ENCODE measurements at places on chromosomes 2 and 18.
A peak's percentile ranks its signal among the peaks of the same experiment; 100 is the strongest.

- DNase-seq = no peak
Observed at GRCh38 chr2:66497431-66498288, 62.7 kb downstream of the MEIS1 start.

- no peak for DNase-seq
Observed at GRCh38 chr2:4357121-4357520, 653.7 kb downstream of the DCDC2C start.

- DNase-seq = no peak
Observed at GRCh38 chr2:46497766-46498165, 18.4 kb downstream of the TMEM247 start.

GRCh38 chr2:55934337-55934736 is 10.8 kb upstream of the EFEMP1 start:
- no peak for DNase-seq

DNA sequence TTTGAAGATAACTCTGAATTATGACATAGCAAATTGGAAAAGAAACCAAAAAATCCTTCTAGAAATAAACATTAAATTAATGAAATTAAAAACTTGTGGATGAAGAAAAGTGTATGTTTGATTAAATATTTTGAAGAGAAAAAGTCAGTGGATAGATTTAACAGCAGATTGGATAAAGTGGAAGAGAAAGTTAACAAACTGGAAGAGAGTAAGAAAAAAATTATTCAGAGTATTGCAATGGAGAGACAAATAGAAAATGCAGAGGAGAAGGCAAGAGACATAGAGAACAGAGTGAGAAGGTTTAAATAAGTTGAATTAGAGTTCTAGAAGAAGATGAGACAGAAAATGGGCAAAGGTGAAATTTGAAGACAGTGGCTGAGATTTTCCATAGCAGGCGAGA is 162.8 kb downstream of the DIS3L2 start:
- no peak for DNase-seq

DNA sequence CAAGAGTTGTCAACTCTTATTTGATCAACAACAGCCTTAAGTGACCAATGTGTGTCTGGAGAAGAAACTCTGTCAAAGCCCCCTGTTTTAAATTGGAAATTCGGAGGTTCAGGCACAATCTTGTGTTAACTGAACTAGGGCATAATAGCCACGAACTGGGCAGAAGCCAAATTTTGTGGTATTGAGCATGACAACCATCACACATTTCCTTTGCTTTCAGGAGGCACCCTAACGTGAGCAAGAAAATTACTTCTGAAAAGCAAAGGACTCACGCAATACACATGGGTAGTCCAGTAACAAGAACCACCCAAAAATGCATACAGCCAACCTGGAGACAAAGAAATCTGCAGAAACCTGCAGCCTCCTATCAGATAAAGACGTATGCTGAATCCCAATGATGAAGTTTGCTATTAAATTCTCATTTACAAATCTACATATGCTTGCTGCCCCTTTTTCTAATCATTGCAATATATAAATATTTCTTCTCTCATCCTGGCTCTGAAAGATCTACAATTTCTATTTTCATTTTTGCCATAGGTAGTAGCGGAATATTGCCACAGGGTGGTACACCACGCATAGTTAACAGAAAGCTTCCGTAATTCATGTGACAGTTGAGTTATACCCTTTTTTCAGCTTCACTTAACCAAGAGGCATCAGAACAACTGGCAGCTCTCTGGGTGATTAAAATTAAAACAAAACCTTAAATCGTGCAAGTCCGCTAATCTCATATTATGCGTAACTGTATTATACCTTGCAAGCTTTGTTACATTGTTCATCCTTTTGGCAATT is 495.8 kb downstream of the NRXN1 start:
- peak; percentile 28 for DNase-seq

GRCh38 chr2:142175813-142176338 is 45.1 kb upstream of the LRP1B start:
- DNase-seq = no peak

DNA sequence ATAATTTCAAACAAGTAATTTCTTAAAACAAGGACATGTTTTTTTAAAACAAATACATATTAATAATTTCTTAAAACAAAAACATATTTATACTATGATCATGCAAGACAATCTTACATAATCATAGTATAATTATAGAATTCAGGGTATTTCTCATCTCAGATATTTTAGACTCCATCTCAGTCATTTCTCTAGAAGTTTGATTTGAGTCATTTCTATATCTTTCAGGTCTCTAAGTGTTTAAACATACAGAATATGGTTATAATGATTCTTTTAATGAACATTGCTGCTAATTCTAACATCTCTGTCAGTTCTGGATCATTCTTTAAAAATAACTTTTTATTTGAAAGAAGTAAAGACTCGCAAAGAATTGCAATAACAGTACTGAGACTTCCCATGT is 154.2 kb upstream of the KYNU start:
- no peak for DNase-seq

DNA sequence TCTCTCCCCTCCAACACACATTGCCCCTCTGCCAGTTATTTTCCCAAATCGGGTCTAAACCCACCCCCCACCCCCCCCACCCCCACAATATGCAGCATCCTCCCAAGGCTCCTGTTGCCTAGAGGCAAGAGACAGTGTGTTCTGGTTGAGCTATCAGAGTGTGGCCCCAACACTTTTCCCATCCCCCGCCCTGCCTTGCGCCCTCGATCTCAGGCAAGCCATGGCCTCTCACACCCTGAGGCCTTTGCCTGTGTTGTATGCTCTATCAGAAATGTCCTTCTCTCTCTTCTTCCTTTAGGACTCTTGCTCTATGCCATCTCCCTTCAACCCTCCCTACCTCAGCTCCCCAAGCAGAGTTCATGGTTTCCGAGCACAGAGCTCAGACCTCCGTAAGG is 9.5 kb upstream of the GRHL1 start:
- DNase-seq = no peak

DNA sequence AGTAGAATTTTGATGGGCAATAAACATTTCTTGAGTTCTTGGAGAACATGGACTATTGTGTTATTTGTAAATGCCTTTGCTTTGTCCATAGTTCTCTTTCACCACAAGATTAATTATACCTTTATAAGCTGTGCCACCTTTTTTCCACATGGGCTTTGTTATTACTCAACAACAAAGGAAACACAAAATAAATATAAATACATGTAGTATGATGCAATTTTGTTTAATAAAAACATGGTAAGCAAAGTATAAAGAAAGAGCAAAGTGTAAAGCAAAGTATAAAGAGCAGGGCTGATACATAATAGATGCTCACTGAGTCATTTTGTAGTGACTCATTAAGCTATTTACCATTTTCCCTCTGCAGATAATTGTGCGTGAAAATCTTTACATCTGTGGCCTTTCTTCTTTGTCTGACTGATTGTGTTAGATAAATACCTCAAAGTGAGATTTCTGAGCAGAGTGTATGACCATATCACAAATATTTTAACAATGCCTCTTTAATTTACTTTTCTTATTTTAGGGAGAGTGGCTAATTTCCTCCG is 80.9 kb downstream of the CERS6 start:
- no peak for DNase-seq

GRCh38 chr2:23497063-23497462 is 112.1 kb downstream of the KLHL29 start:
- peak; percentile 70 for DNase-seq

DNA sequence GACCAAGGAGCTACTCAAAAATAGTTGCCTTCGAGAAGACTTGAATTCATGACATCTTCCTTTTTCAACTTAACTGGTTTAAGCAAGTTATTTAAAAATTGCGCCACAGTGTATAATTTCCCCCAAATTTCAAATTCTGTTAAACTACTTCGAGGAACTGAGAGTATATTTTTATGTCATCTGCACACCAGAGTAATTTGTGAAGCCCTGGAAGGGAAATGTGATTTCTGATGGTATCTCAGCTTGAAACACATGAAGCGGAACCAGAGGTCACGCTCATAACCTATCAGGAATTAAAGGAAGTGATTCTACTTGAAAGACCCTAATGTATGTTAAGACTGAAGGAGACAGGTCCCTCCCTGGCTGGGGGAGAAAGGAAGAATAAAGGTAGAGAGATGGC is 33.9 kb upstream of the DARS1 start:
- DNase-seq = no peak

DNA sequence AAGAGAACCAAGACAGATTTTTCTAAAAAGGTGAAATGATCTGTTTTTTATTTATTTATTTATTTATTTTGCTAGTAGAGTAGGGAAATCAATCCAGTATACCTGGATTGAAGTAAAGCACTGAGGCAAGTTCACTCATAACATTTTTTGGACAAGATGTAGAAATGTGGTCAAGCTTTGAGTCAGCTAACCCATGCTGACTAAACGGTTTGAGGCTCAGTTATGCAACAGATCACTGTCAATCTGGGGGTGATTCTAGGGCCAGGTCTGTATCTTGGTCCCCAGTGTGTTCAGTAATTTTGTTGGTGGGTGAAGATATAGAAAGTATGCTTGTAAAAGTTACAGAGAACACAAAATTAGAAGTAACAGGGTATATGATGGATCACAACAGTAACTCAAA is 60.2 kb downstream of the RMDN2 start:
- DNase-seq = no peak

DNA sequence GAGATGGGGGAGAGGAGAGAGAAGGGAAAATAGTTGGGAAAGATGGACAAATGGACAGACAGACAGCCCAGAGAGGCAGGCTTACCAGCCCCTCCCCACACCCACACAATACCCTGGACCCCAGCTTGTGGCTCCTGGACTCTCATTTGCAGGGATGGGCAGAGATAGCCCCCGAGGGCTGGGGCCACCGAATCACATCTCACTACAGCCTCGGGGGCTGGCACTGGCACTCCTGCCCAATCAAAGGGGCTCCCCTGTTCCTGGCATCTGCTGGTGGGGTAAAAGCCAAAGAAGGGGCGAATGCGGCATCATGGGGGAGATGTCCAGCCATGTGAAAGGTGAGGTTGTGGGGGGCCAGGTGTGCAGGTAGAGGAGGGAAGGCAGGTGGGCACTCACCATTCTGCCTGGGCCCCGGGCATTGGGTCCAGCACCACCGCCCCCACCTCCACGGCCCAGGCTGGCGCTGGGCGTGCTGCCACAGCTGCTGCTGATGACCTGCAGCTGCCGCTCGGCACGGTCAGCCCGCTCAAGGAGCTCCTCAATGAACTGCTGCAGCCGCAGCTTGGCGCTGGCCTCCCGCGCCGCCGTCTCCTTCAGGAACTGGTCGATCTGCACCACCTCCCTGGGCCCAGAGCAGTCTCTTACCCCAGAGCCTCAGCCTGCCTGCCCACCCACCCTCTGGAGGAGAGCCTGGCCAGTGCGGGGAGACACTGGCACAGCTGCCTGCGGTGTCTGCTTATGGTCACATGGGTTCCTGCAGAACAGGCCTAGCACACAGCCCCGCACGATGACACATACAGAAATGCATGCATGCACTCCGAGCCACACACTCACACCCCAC is 18.0 kb downstream of the FBXO41 start:
- no peak for DNase-seq

DNA sequence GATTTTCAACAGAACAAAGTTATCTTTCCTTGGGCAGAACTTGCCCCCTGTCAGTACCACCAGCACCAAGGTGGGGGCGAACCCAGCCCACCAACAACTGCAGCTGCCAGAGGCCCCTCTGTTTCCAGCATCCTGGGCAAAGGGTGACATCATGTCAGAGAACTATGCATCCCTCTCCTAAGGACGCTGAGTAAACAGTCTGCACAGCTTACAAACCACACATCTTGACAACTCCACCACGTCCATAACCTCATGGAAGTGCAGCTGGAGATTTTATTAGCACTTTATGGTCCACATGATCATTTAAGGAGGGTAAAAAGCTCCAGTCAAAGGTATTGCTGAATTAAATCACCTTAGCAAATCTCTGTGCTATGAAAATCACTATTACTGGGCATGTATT is 40.4 kb downstream of the PIEZO2 start:
- no peak for DNase-seq

DNA sequence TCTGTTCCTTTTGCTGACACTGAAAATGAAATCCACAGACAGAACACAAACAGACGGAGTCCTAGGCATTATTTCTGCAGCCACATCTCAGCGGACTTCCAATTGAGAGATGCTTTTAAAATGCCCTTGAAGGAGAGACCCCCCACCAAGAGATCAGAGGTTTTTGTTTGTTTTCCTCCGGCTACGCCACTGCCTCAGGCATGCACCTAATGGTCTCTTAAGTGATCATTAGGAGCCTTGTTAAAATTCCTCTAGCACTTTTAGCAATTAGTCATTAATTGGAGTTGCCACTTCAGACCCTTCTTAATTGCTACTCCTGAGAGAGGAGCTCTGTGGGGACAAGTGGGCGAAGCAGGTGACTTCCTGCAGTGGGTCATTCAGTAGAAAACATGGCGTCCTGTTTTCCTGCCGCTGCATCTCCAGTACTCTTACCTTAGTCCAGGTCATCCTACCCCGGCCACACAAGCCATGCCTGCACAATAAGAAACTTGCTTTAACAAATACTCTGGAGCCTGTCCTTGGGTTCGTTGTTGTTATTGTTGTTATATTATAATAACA is 257.7 kb upstream of the CHAC2 start:
- no peak for DNase-seq

DNA sequence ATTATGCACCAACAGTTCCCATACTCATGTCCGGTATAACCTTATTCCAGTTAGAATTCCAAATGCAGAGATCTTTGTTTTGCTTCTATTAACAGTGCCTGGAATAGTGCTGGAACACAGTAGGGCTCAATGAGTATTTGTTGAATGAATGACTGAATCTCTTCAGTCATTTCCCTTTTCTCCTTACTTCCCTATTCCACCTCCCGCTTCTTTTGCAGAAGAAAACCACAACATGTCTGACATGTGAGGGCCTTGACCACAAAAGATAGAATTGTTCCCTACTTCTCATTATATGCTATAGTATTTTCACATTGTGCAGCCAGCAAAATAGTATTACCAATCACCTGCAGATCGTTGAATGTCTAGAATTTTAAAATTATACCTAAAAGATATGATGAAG is 19.5 kb upstream of the HNRNPLL start:
- no peak for DNase-seq

DNA sequence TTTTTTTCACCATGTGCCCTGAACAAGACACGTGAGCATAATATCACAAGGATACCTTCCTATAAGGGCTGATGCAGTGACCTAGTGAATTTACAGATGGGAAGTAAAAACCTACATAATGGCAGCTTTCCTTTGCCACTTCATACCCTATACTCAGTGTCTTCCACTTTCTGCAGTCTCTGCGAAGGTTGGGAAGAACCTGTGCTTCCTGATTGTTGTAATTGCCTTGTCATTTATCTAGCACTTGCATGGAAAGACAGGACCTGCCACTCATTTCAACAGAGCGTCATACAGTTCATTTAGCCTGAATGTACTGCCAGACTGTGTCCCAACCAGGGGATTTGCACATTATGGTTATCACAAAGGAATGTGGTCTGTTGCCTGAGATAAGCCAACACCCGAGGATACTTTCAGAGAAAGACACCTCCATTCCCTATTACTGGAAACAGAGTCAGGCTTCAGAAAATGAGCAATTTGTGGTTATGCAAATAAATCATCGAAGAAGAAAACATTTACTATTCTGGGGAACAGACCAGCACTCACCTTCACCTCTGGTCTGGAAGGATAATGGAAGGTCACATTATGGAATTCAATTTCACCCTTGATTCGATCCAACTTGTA is 55.0 kb downstream of the ABCB11 start:
- DNase-seq = no peak
